ENCODE measurements at places on chromosomes 16 and 17.
A peak's percentile ranks its signal among the peaks of the same experiment; 100 is the strongest.

- no peak for DNase-seq
Observed at GRCh38 chr17:75774471-75774990, 9.5 kb upstream of the GALK1 start.

GRCh38 chr17:32917081-32917480 is 10.9 kb upstream of the TMEM98 start:
- no peak for DNase-seq

DNA sequence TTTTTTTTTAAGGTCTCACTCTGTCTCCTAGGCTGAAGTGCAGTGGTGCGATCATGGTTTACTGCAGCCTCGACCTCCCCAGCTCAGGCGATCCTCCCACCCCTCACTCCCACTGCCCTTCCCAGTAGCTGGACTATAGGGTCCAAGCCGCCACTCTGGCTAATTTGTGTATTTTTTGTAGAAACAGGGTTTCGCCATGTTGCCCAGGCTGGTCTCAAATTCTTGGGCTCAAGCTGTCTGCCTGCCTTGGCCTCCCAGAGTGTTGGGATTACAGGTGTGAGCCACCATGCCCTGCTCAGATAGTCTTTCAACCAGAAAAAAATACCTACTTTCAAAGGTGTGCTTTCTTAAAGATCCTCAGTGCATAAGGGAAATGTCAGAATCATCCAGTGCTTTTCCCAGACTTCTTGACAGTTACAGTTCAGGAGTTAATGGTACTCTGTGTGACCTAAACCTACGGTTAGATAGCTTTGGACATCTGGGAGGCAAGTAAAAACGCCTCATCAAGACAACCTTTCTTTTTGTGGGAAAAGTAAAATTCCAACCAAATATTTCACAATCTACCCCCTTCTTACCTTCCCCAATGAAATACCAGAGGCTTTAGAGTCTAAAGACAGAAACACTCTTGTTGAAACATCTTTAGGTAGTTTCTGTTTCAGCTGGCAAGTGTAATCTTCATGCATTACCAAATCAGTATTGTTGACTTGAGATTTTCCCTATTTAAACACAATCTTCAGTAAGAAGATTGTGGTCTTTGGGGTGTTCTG is 6.8 kb downstream of the RSPRY1 start:
- no peak for DNase-seq

DNA sequence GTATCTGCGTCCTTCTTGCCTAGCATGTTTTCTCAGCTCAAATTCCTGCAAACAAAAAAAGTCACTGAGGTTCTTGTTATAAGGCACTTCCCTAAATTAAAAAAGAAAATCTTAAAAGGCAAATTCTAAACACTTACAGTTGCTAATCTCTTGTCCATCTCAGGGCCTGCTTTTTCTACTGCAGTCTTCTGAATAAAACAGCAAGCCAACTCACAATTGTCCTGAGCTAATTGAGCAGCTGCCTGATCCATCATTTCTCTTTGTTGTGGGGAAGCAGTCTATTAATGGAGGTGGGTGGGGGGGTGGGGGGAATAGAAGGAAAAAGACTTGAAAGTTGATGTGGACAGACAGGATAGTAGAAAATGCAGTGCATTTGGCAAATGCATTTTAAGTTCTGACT is 27.0 kb downstream of the SETD6 start:
- DNase-seq = no peak

DNA sequence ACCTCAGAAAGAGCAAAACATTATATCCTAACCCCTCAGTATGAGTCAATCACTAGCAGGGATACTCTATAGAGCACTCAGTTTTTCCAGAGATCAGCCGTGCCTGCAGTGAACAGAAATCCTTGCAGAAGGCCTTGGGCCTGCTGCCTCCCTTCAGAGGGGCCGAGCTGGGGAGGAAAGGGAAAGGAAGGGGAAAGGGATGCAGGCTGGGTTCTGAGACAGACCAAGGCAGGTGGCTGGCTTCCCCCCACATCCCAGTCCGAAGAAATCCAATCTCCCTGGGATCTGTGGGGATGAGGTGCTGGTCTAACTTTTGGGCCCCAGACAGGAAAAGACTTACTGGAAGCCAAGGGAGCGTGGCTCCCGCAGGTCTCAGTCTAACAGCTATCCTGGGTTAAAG is 25.3 kb downstream of the SRL start:
- DNase-seq = no peak

DNA sequence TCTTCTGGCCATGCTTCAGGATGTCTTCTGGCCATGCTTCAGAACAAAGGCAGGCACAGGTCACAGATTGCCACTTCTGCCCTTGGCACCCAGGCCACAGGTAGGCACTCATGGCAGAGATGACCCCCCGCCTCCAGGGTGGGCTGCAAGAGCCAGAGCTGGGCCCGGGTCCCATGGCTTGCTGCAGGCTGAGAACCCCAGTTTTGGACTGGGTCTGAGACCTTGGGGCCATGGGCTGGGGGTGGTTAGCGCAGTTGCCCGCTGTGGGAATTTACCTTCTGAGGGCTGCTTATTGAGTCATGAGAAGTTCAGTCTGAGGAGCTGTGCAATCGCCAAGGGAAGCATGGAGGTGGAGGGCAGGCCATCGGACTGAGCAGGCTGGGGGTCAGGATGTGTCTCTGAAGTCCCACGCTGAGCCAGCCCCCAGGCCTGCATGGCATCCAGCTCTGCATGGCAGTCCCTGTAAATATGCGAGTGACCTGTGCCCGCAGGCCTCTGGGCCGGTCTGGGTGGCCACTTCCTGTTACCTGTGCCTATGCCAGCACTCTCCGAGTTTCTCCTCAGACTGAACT is 1.7 kb downstream of the ANKRD13B start:
- no peak for DNase-seq

- no peak for DNase-seq
Observed at GRCh38 chr16:66539623-66540469, 10.1 kb downstream of the TK2 start.

GRCh38 chr17:8822401-8823035 is 23.4 kb upstream of the MFSD6L start:
- DNase-seq = no peak

DNA sequence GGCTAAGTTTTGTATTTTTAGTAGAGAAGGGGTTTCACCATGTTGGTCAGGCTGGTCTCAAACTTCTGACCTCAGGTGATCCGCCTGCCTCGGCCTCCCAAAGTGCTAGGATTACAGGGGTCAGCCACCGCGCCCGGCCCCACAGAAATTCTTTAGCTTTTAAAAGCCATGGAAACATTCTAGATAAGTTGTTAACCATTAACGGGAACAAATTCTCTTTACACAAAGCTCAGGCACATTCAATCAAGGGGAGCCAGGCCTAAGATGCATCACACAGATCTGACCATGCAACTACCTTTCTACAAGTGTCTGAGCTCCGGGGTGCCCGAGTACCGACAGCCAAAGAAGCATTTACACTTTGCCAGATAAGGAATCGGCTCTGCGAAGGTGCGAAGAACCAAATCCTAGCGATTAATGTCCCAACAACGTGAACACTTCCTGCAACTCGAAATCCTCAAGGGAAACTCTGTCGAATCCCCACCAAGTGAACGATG is 1.0 kb downstream of the EMC8 start:
- DNase-seq = no peak

DNA sequence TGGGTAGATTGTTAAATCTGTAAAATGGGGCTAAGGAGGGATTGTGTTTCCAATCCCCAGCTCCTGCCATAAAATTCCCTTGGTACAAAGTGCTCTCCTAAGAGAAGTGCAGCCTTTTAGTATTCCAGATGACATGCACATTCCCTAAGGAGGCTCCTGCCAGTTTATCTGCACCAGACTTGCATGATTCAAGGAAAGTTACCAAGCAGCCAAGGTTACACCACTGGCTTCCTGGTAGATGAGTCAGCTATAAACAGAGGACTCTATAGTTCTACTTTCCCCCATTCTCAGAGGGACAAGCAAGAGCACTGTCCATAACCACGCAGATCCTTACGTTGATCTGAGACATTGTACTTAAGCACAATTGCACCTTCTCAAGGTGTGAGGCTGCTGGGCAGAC is 1.9 kb downstream of the CALB2 start:
- DNase-seq = no peak

DNA sequence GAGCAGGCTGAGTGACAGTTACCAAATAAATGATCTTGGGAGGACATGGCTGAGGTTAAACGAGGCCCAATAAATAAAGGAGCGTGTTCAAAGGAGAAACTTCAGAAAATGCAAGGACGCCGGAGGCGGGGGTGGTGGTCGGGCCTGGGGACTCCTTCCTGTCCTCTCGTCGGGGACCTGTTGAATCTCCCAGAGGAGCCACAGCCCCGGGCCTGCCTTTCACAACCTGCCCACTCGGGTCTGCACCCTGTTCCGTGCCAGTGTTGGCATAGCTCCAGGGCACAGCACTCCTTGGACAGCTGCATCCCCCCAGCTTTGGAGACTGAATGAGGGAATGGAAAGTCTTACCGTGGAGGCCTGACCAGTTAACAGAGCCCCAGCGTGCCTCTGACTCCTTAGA is 8.1 kb upstream of the TBX4 start:
- no peak for DNase-seq

GRCh38 chr16:363110-363765 is 7.1 kb downstream of the MRPL28 start:
- no peak for DNase-seq

DNA sequence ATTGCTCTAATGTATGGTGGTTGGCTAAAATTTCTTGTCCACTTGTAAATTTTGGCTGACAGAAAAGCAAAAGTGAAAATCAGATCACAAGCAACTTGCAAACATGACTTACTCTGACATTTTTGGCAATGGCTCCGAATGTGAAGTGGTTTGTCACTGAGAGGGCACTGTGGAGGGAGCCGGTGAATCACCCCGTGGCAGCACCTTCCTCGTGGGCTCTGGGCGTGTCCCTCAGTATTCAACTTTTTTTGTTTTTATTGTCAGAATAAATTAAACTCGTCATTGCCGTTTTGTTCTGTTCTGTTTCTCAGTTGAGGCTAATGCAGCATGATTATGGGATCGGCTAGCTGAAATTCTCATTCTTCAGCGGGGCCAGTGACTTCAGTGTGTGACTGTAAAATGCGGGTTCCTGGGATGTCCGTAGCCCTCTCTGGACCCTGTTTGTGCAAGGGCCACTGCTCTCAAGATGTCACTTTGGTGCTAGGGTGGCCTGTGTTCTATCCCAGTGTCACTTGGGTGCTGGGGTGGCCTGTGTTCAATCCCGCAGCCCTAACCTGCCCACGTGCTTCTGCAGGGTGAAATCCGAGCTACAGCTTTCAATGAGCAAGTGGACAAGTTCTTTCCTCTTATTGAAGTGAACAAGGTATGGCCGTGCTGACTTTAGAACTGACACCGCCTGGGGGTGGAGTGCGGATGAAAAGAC is 48.8 kb downstream of the RPA1 start:
- no peak for DNase-seq

DNA sequence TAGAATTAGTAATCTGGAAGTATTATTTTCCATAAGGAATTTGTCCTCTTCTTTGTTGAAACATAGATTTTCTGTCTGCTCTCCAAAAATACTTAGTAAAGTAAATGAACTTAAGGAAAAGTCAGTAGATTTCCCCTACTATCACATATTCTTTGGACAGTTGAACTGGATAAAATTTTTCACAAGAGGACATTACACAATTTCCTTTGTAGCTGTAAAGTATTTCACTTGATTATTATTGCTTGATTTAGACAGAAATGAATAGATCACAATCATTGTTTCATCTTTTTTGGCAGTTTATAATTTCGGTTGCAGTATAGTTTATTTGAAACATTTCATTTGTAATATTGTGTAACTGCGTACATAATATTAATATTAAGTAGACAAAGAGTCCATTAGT is 12.5 kb downstream of the CYB5B start:
- no peak for DNase-seq

GRCh38 chr17:5701381-5701780 is 117.1 kb upstream of the NLRP1 start:
- no peak for DNase-seq

- DNase-seq = no peak
Observed at GRCh38 chr16:53787423-53787822, 83.5 kb downstream of the FTO start.

GRCh38 chr17:40541060-40541872 is 24.0 kb downstream of the CCR7 start:
- no peak for DNase-seq

- no peak for DNase-seq
Observed at GRCh38 chr16:83211711-83212110, 584.9 kb downstream of the CDH13 start.

GRCh38 chr17:75753514-75754377 is 11.2 kb downstream of the GALK1 start:
- DNase-seq = peak; percentile 61

GRCh38 chr16:651844-652243 is 2.7 kb downstream of the WDR90 start:
- no peak for DNase-seq

GRCh38 chr16:9138731-9139501 is 47.5 kb downstream of the HAPSTR1 start:
- peak; percentile 73 for DNase-seq

GRCh38 chr16:57988929-57989328 is 11.5 kb downstream of the ZNF319 start:
- peak; percentile 24 for DNase-seq

GRCh38 chr17:32445971-32446370 is 1.7 kb downstream of the PSMD11 start:
- DNase-seq = no peak

- DNase-seq = no peak
Observed at GRCh38 chr16:31698901-31699300, 171.2 kb downstream of the AHSP start.

DNA sequence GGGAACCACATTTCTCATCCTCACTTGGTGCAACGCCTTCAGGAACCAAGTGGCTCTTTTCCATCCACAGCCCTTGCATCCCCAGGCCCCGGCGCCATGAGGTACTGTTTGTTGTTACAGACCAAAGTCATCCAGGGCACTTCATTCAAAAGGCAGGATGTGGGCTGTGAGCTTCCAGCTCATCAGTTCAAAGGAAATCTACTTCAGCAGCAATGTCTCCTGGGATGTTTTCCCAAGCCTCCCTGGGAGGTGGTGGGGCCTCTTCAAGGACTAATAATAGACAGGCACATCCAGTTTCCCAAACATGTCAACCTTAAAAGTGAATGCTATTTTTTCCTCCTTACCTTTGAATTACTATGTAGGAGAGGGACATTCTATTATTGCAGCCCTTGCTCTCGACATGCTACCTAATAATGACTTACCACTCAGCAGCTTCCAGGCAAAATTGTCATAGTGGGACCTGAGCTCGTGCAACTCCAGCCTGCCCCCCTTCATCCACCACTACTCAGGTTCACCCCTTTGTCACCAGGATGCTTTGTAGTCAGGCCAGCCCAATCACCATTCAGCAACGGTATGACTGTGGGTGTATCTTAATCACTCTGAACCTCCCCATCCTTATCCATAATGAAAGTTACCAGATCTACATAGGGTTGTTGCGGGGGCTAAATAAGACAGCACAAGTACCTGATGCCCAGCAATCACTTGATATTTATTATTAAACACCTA is 1.7 kb upstream of the PRKCB start:
- no peak for DNase-seq

Data from midbrain (tissue), 1 donor.